ENCODE measurements at places on chromosomes 2 and 18.

DNA sequence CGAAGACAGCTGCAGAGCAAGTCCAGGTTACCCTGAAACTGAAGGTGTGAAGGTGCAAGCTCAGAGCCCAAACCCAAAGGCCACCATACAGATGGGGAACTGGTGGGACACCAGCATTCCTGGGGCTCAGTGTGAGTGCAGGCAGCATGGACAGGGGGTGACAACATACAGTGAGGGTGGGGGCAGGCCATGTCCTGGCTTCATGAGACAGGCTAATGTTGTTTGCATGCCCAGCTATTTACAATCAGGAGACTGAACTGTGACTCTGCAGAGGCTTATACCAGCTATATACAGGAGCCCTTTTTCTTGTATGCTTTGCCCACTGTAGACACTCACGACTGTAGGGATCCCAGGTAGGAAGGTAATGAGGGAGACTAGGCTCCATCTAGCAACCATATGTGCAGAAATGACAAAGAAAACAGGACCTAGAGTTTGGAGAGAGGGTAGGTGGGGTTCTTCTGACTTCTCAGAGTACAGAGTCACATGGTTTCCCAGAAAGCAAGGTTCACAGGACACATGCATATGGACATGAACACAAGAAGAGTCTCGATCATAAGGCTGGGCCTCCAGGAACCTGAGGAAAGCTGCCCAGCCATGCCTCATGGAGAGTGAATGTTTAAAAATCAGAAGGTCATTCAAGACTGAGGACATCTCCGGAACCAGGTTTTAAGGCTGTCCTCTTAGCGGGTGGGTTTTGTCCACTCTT is 26.4 kb downstream of the SIX3 start:
- no peak for DNase-seq

- DNase-seq = peak; percentile 17
These were observed 2.8 kb downstream of the PREPL start for GRCh38 chr2:44358503-44358902.

DNA sequence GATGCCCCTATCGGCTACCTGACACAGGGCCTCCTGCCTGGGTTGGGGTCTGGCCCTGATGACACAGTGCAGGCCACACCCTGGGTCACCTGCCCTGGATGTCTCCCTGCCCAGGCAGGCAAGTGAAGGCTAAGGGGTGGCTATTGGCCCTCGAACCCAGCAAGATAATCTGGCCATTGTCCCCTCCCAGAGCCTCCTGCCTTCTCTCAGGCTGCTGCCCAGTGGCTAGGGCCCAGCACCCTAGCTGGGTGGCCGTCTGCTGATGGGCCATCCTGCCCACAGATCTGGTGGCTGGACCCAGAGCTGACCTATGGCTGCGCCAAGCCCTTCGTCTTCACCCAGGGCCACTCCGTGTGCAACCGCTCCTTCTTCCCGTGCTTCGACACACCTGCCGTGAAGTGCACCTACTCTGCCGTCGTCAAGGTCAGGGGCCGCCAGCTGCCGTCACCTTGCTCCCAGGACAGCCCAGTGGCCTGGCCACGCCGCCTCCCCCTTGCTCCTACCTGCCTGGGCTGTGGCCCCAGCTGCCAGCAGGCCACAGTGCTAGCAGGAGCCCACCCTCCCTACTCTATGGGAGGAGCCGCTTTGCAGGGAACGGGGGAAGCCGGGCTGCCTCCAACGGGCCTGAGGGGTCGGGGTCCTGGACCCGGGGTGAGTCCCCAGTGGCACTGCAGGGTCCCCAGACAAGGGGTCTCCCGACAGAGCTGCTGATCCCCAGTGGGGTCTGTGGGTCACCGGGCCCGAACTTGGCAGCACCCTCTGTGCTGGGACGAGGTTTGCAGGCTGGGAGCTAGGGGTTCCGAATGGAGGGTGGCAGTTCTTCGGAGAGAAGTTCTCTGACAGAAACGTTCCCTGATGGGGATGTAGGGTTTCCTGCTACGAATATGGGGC is 4.1 kb downstream of the RNPEPL1 start:
- DNase-seq = no peak

DNA sequence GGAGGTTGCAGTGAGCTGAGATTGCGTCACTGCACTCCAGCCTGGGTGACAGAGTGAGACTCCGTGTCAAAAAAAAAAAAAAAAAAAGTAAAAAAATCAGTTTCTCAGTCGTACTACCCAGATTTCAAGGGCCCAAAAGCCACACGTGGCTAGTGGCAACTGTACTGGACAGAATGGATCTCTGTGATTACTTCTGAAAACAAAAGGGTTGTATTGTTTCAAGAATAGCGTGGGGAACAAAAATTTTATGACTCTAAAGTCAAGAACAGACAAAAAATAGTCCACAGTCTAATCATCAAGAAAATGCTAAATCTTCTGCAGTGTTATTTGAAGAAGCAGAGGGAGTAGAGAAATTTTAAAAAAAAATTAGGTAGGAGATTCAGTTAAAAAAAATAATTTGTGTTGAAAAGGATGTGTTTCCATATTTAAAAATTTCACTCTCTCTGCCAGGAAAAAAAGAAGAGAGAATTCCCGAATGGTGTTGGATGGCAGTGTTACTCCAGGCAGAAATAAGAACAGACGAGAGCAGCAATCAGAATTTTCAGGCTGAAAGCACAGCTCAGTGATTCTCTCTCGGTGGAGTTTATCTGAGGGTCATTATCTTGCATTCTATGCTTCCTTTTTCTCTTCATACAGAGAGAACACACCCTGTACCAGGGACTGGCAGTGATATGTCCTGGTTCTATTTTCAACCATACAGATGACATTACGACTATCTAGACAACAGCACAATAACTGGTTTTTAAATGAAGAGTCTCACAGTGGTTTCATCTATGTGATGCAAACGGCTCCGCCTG is 61.8 kb downstream of the CABYR start:
- no peak for DNase-seq

GRCh38 chr2:156563994-156564753 is 128.0 kb downstream of the GPD2 start:
- DNase-seq = no peak

- DNase-seq = peak; percentile 89
These were observed 122.6 kb upstream of the SPRED2 start for GRCh38 chr2:65554765-65555591.

DNA sequence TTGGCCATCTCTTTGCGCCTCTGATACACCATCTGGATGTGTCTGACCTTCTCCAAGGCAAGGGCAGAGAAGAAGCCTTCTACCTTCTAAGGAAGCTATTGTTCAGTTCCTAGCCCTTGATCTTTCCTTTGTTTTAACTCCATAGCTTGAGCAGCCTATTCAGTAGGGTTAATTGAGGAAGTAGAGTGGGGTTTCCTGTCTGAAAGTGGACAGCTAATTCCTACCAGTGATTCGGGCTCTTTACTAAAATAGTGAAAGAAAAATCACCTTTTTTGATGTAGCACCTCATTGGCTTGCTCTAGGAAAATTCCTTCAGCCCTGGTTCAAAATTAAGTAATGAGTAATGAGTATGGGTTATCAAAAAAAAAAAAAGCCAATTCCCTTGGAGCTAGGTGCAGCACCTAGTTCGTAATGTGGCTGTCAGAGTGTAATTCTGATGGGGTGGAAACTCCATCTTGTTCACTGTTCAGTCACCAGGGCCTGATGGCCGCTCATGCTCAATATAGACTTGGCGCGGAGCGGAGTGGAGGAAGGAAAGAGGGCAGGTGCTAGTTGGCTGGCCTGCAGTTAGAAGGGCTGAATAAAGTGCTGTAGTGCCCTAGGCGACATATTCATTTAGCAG is 2.9 kb upstream of the MGAT5 start:
- peak; percentile 47 for DNase-seq

DNA sequence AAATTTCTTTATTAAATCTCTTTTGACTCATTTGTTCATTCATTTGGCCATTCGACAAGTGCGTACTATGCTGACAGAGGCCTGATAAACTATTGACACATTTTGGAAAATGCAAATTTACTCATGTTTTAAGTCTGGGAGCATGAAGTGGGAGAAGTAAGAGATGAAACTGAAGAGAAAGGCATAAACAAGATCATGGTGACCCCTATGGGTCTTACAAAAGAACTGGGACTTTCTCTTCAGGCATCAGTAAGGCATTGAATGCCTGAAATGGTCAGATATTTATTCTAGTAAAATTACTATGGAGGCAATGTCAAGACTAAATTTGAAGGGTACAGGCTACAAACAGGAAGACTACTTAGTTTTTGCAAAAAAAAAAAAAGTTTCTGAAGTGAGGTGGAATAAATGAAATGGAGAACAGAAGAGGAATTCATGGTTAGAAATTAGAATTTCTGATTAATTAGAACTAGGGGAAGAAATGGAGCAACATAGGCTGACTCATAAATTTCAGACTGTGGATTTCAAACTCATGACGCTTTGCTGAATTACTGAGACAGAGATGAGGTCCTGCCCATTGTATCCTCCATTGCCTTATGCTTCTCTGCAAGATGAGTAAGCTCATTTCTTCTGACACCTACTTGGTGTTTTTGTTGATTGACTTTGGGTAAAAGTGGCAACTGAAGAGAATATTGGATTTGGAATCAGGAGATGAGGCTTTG is 32.7 kb downstream of the VSNL1 start:
- DNase-seq = no peak

DNA sequence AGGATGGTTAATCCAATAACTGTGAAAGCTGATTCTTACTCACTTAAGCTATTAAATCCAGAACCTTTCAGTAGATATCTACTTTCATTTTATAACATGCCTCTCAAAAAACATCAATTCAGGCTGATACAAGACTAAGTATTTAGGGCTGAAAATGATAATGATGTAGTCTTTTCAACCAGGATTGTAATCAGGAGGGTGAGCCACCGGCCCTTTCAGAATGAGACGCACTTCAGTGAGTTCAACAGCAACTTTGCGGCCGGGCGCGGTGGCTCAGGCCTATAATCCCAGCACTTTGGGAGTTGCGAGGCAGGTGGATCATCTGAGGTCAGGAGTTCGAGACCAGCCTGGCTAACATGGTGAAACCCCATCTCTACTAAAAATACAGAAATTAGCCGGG is 30.4 kb downstream of the RBMS1 start:
- no peak for DNase-seq

DNA sequence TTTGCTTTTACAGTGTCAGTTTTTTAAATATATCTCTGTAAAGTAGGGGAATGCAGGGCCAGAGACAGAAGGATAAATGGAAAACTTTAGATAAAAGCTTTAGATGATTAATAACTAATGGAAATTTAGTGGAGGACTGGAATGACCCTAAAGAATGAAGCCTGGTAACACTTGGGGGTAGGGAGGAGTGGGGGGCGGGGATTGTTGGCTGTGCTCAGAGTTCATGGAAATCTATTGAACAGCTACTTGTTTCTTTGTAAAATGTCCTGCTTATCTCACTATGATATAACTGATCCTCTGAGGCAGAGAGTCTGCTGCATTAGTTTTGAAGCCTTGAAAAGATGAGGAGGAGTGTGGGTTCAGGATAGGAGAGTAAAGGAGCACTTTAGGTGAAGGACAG is 90.5 kb downstream of the TMEM185B start:
- no peak for DNase-seq

- DNase-seq = no peak
These were observed 154.9 kb upstream of the KYNU start for GRCh38 chr2:142722569-142722968.

GRCh38 chr18:22564036-22564435 is 146.3 kb upstream of the CTAGE1 start:
- no peak for DNase-seq

DNA sequence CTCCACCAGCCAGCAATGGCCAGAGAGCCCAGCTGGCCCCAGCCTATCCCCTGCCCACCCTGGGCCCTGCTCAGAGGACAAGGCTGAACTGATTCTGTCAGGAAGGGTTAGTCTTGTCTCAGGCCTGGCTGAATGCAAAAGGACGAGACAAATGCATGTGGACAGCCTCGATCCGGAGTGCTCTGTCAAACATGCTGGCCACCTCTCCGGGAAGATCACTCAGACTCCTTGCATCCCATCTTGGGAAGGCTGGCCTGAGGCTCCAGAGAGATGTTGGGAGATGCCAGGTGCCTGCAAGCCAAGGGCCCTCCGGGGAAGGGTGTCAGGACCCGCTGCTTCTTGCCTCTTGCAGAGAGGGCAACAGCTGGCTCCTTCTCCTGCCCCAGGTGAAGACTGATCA is 20.2 kb upstream of the C1QL2 start:
- no peak for DNase-seq

GRCh38 chr2:149617476-149617875 is 29.9 kb upstream of the MMADHC start:
- no peak for DNase-seq

- no peak for DNase-seq
These were observed 103.5 kb upstream of the ASB18 start for GRCh38 chr2:236367506-236368289.

- DNase-seq = no peak
These were observed 679 bp downstream of the CLK1 start for GRCh38 chr2:200863782-200864175.

DNA sequence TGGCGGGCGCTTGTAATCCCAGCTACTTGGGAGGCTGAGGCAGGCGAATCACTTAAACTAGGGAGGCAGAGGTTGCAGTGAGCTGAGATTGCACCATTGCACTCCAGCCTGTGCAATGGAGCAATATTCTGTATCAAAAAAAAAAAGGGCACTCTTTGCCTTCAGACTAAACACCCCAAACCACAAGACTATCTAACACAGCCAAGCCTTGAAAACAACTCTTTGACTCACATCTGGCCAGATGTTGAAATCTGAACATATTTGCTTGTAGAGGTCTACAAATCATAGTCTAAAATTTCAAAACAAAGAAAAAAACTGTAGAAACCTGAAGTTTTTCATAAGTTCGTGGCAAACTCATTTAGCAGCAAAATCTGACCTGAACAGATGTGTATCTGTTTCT is 94.9 kb downstream of the FAM161A start:
- peak; percentile 21 for DNase-seq

DNA sequence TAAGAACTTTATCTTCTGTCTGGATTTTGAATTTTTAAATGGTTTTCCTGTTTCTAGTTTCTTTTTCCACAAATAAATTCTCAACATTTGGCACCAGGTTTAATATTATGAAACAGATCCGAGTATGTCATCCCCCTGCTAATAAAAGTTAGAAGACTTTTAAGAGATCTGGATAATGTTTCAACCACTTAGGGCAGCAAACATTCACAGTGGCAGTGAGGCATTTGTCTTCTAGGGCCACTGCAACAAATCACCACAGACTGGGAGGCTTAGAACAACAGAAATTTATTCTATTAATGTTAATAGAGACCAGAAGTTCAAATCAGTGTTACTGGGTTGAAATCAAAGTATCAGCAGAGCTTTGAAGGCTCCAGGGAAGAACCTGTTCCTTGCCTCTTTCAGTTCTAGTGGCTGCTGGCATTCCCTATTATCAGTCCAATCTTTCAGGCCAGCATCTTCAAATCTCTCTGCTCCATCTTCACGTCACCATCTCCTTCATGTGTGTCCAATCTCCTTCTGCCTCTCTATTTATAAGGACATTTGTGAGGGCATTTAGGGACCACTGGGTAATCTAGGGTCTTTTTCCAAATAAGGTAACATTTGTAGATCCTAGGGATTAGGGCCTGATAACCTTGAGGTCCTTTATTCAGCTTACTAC is 23.4 kb downstream of the ACSL3 start:
- DNase-seq = no peak

GRCh38 chr2:233810385-233810784 is 32.3 kb downstream of the MROH2A start:
- DNase-seq = no peak

Measured in suppressor macrophage treated with lipopolysaccharide for 1 hour (primary cell).